ENCODE measurements at places on chromosomes 11 and 22. TPM values are rescaled to one million over a fixed set of nuclear protein-coding genes. Genes with fewer than 3 reads are reported as not detected.

GRCh38 chr11:117815262-117815803, 9.2 kb downstream of the FXYD2 start:
- DNase-seq, result no peak

DNA sequence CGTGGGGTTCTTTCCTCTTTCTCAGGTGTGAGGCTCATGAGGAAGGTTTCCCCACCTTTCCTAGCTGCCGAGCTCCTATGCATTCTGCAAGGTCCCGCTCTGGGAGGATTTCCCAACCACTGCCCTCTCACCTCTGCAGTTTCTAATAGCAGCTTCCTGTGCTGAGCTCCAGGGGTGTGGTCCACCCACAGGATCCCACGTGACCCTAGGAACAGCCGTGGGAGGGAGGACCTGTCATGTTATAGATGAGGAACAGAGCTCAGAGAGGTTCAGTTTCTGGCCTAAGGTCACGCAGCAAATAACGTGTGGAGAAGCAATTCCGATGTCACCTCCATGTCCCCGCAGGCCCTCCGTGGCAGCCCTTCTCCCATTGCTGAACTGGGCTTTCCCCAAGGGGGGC, 38.5 kb downstream of the FLRT1 start:
- no peak for DNase-seq

GRCh38 chr11:64490562-64491216, 100.3 kb upstream of the SLC22A12 start:
- DNase-seq, result no peak

GRCh38 chr11:64450168-64450560, 91.2 kb downstream of the RPS6KA4 start:
- no peak for DNase-seq

DNA sequence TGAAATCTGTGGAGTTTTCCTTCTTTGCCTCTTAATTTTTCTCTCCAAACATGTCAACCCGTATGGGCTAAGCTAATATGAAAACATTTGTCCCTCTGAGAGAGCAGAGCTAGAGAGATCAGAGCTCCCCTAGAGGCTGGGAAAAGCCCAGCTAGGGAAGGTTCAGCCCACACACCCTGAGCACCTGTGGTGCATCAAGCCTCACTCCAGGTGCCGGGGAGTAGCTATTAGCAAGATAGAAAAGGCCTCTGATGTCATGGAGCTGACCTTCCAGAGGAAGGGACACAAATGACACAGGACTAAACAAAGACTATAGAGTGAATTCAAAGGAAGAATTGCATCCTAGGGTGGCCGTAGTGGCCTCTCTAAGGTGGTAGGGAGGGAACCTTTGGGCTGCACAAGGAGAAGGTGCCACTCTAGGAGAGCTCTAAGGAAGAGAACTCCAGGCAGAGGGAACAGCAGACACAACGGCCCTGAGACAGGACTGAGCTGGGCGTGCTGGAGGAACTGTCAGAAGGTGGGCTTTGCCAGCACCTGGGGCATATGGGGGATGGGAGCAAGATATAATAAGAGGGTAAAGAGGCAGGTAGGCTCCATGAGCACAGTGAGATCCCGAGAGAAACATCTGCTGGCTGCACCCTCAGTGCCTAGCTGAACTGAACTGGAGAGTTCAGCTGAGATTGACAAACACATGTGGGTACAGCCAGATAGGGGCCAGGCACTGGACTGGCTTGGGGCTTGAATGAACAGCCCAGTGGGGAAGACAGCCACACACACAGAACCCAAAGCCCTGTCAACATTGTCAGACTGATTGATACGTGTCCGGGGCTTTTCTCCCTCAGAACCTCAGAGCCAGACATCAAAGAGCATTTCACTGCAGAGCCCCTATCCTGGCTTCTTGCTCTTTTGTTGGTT, 65.5 kb upstream of the DRD2 start:
- DNase-seq, result no peak

Gene RFPL1
- not detected for total RNA-seq

DNA sequence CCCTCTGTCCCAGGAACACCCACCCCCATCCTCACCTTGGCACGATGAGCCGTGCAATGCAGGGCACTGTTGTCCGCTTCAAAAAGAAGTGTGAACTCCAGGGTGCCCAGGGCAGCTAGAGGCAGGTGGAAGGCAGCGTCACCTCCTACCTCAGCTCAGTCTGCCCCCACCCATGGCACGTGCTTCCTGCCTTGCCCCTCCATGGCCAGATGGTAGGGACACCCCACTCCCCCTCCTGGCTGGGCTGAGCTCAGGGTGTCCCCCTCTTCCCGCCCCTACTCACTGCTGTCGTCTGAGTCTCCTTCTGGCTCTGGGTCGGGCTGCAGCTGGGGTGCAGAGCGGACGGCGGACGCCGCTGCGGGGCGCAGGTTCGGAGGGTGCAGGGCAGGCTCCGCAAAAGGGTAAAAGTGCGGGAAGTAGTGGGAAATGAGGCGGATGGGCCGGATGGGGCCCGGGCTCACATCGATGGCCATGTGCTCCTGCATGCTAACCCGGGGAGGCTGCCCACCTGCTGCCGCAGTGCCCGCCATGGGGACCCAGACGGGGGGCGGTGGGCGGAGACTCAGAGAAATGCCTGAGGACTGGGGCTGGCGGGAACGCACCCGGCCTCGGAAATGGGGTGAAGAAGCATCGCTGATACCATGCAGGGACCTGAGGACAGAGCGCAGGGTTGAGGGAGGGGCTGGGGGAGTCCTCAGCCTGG, 9.1 kb downstream of the NDUFV1 start:
- DNase-seq, result no peak

Gene THY1
- 10.1 TPM for total RNA-seq

GRCh38 chr11:65095974-65096806, at the start of gene VPS51:
Gene VPS51 (plus strand): TSS chr11:65096214. CDS start chr11:65096251, 37 bp downstream.
- peak; percentile 91 for DNase-seq

GRCh38 chr22:20625270-20625669, 117.9 kb downstream of the MED15 start:
- DNase-seq, result no peak

Gene OR8G5
- total RNA-seq, result not detected

DNA sequence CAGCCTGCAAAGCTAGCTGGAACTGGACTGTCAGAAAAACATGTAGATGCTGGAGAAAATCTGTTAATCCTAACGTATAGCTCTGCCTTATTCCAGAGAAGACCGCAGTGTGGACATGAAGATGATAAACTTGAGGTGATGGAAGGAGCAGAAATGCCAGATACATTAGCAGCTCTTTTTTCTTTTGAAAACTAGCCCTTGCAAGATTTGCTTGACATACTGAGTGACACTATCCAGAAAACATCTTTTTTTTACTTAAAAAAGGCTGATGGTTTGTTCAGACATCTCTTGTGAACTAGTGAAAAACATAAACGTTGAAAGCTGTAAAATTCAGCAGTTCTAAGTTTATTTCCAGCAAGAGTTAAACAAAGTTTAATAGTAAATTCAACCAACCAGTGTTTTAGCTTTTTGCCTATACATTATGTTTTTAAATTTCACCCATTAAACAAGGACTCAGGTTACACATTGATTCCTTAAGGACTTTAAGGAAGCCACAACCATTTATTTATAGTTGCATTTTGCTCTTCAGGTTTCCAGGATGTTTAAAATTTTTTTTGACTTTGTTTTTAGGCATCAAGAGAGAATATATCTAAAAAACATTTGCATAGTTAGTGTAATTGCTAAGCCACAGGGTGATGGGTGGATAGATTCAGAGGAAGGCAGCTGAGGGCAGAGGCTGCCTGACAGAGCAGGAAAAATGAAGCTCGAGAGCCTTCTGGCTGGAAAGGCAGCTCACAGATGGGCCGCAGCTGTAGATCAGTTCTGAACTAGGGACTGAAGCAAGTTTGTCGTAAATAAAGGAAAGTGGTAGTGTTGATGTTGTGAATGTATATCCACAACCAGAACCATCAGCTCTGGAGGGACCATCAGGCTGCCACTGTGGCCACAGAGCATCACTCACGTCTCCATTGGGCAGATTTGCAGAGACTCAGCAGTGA, 9.5 kb downstream of the SNAP29 start:
- no peak for DNase-seq

GRCh38 chr11:102467080-102467708, 14.6 kb upstream of the TMEM123 start:
- DNase-seq, result no peak

DNA sequence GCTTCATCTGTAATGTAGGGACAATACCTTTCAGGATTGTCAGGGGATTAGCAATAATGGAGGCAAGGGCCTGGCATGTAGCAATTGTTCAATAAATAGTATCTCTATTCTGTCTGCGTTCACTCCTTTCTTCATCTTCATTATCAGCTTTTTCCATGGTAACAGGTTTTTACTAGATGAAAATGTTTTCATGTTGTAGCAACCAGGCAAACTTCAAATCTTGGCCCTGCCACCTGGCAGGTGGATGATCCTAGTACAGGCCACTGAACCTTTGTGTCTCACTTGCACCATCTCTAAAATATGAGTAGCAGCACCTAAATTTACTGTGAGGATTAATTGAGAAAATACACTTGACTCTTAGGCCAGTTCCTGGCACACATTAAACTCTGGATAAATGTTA, 83.4 kb downstream of the SWAP70 start:
- DNase-seq, result no peak

DNA sequence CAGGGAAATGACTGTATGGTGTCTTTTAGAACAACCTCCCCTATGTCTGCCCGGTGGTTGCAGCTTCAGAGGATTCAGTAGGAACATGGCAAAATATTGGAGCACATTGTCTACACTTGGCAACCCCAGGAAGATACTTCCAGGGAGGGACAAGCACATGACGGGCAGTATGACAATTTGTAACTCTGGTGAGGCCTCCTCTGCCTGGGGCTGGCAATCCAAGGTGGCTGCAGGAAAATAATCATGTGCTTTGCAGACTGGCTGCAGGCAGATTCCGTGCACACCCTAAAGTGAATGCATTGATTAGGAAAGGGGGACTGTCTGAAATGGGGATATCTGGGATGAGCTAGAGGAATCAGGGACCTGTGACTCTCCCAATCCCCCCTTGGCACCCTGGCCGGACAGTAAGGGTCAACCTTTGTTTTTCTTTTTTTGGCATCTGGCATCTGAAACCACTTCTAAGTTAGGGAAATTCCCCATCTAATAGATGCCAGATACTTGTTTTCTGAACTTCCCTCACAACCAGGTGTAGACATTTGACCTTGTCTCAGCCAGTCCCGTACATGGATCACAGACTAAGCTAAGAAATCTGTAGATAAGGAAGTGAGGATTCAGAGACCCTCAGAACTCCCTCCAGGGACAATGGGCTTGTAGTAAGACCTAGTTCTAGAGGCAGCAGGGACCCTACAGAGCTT, 10.5 kb upstream of the PHOX2A start:
- no peak for DNase-seq

Gene OR52I2
- total RNA-seq, result not detected

Gene CHEK1
- 12.6 TPM for total RNA-seq

GRCh38 chr11:126118806-126119205, 56.1 kb upstream of the CDON start:
- no peak for DNase-seq

Gene AMPD3
- total RNA-seq, result 1.3 TPM

Gene HSPB2
- total RNA-seq, result not detected

GRCh38 chr11:113203141-113203753, 111.1 kb upstream of the TTC12 start:
- no peak for DNase-seq

- no peak for DNase-seq
Observed at GRCh38 chr11:64437426-64437825, 78.5 kb downstream of the RPS6KA4 start.

- DNase-seq, result no peak
Observed at GRCh38 chr11:90349731-90350130, 126.9 kb upstream of the CHORDC1 start.

Gene OR5T1
- not detected for total RNA-seq

Gene ADORA2A
- total RNA-seq, result 3.0 TPM

- DNase-seq, result peak; percentile 14
Observed at GRCh38 chr11:4060182-4060923, 34.2 kb upstream of the RRM1 start.

Gene MOGAT2
- not detected for total RNA-seq

- no peak for DNase-seq
Observed at GRCh38 chr11:134584706-134585445, 172.8 kb upstream of the B3GAT1 start.

GRCh38 chr11:63837027-63837688, 1.8 kb upstream of the MARK2 start:
- DNase-seq, result peak; percentile 73

Gene PACS1
- total RNA-seq, result 16.4 TPM

Gene DNAJB7
- total RNA-seq, result not detected

GRCh38 chr22:35045451-35045850, 20.5 kb upstream of the ISX start:
- no peak for DNase-seq

Gene ARHGAP8
- total RNA-seq, result under 0.01 TPM

Gene RHBDD3
- total RNA-seq, result 14.8 TPM

DNA sequence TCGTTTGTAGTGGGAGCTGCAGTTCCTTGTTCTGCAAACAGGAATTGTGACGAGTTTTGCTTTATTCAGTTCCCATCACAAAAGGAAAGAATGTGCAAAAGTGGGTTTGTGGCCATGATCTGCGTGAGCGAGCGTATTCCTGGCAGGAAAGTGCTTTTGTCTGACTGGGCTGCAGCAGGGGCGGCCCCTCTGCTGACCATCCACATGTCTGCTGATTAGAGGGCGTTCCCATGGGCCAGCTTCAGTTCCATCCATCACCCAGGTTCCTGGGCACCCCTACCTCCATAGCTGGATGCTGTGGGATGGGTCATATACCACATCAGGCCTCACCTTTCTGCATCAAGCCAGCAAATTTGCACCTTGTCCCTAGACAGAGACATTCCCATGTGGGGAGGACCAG, 28.9 kb upstream of the GAL start:
- DNase-seq, result no peak

- DNase-seq, result no peak
Observed at GRCh38 chr22:31192513-31192912, 19.6 kb upstream of the LIMK2 start.

- DNase-seq, result no peak
Observed at GRCh38 chr11:6925636-6926207, 504 bp upstream of the ZNF215 start.

DNA sequence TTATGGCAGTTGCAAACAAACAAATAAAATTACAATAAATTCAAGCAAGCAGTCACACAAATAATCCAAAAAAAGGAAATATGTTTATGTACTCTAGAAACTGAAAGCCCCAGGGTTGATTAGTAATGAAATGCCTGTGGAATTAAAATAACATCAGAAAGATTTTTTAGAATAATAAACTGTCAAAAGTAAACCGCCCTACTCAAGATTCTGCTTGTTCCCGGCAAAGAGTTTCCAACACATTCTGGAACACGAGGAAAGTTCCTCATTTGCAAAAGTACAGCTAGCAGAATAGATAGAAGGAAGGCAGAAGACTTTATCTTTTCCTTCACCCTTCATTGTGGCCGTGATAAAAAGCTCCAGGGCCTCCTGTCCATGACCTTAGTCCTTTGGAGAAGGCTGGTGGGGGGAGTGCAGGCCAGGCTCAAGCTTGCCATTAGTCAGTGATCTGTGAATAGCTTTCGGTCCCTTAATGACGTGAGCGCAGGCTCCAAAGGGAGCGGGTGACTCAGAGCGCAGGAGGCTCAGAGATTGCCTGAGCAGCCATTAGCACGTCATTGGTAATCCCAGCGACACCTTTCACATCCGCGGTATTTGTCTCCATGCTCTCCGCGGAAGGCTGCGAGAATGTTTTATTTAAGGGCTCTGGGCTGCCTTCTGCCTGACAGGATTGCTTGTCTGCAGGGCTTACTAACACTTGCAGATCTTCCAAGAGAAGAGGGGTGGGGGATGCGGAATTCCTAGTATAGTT, 458.3 kb downstream of the METTL15 start:
- peak; percentile 78 for DNase-seq

Gene CHADL
- 1.3 TPM for total RNA-seq

GRCh38 chr22:28639321-28639720, 40.3 kb downstream of the TTC28 start:
- DNase-seq, result no peak

Gene RNH1
- 302 TPM for total RNA-seq

GRCh38 chr11:64078905-64079304, 43.2 kb downstream of the FLRT1 start:
- DNase-seq, result no peak

All from dermis microvascular lymphatic vessel endothelial cell (primary cell).